ENCODE measurements at places on chromosomes 1 and 21.
A peak's percentile ranks its signal among the peaks of the same experiment; 100 is the strongest.

DNA sequence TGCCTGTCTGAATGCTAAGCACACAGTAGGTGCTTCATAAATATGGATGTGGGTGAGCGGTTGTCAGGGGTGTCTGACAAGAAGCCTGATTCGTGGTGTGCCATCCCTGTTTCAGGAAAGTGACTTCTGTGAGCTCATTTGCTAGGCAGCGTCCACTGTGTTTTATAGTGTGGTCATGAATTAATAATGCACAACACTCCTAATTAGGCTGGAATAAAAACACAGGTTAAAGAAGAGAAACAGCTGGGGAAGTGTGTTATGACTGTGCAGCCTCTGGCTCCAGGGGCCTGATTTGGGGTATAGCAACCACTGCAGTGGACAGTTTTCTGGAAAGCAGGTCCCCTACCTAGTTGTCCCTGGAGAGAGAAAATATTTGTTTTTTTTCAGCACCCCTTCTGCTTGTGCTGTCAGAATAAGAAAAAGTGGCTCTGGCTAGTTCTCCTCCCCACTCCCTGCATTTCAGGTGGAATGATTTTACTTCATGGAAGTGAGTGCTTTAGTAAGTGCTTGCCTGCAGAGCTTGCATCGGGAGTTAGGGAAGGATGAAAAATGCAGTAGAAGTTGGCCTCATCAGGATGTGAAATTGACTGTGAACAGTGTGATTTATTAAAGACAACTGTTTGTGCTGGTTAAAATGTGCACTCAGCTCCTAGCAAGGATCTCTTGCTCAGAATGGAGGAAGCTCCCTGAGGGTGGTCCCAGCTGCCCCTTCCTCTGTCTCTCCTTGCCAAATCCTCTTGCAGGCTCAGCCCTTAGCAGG lies 333.8 kb downstream of the HHAT start:
- no peak for DNase-seq

GRCh38 chr1:3955196-3955772 lies 55.2 kb upstream of the C1orf174 start:
- DNase-seq: no peak

GRCh38 chr1:13813398-13814012 lies 113.5 kb downstream of the PRDM2 start:
- DNase-seq: no peak

- DNase-seq: no peak
These were observed 1.5 kb upstream of the GABPB2 start for GRCh38 chr1:151069103-151069486.

- no peak for DNase-seq
These were observed 48.5 kb upstream of the S1PR1 start for GRCh38 chr1:101188331-101188730.

DNA sequence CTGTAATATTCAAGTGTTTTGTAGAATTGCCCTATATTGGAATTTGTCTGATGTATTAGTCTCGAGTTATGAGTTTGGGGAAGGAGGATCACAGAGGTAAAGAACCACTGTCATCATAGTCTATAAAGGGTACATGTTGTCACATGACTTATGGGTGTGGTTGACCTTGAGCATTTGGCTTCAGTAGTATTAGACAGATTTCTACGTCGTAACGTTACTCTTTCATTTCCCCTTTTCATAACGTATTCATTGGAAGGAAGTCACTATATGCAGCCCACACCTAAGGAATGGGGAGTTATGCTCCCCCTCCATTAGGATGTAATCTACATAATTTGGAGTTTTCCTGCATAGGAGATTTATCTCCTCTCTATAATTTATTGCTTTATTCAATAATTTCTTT lies 110.1 kb upstream of the VAV3 start:
- no peak for DNase-seq

GRCh38 chr1:31182352-31182751 lies 57.3 kb downstream of the NKAIN1 start:
- peak; percentile 79 for DNase-seq

DNA sequence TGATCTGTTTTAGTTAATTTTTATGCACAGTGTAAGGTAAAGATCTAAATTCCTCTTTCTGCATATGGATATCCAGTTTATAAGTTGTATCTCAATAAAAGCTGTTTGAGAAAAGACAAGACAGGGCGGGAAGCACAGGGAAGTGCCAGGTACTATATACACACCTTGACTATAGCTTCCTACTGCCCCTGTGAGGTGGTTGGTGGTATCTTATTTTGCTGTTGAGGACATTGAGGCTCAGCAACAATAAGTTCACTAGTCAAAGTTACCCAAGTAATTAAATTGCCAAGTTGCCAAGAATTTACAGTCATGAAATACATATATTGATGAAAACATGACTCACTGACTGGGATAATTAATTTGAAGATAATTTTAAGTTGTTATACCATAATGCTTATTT lies 109.1 kb downstream of the CD247 start:
- DNase-seq: peak; percentile 6

DNA sequence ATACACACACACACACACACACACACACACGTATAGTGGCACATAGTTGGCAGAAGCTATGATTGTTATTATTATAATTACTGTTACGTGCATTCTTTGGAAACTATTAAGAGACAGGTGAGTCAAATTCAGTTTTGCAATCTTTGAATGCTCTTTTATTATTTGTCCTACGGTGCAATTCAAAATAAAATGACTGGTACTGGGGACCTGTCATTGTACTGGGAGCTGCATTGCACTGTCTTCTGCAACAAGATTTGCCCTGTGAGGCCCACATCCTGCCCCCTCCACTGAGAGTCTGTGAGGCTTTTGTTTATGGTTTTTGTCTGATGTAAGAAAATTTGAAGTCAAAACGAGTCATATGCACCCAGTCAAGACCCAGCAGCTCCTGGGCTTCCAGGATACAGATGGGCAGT lies 1.9 kb downstream of the LY9 start:
- DNase-seq: no peak

DNA sequence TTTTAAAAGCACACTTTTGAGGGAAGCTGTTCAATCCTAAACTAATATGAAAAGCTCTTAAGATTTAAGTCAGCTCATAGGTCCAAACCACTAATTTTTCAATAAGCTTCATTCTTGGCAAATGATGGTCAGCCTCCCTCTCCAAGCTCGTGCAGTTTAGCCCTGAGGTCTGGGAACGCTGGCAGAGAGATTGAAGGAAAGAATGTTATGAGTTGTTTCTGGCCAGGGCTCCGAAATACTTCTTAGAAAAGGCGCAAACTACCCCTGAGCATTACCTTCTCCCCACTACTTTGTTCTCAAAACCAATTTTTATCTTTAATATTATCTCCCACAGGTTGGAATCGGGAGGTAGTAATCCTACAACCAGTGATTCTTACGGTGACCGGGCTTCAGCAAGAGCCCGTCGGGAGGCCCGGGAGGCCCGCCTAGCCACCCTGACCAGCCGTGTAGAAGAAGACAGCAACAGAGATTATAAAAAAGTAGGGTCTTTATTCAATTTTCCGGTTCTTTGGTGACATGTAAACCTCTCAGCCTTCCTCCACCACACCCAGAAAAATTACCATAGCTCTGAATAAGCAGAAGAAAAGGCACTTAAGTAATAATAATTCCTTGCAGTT lies 147.7 kb downstream of the SYT2 start:
- DNase-seq: no peak

- DNase-seq: no peak
These were observed 22.6 kb downstream of the HMGB4 start for GRCh38 chr1:33886496-33886895.

DNA sequence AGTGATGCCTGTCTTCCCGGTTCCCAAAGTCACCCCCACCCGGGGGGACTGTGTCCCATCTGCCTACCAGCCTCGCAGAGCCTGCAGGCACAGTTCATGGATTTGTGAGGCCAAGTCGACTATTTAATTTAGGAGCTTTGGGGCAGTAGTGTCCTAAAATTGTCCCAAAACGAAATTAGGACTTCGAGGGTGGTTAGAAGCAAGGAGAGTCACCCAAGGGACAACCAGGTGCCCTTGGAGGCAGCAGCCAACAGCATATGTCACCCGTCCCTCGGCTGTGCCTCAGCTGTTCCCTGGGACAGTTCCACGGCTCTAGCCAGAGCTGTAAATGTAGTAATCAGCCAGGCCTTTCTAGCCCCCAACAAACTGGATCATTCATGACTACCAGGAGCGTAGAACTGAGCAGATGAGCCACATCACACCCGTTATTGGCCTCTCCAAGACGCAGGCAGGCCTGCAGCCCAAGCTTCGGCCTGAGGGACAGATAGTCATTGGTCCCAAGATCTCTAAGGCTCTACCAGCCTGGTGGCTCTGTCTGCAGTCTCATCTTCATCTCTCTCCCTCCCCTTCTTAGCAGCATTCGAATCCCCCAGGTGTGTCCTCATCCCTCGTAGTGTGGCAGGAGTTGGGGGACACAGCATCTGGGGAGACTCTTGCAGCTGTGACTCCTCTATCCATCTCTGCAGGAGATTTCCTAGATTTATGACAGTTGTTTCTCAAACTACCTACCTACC lies 2.9 kb downstream of the PAX7 start:
- DNase-seq: no peak

DNA sequence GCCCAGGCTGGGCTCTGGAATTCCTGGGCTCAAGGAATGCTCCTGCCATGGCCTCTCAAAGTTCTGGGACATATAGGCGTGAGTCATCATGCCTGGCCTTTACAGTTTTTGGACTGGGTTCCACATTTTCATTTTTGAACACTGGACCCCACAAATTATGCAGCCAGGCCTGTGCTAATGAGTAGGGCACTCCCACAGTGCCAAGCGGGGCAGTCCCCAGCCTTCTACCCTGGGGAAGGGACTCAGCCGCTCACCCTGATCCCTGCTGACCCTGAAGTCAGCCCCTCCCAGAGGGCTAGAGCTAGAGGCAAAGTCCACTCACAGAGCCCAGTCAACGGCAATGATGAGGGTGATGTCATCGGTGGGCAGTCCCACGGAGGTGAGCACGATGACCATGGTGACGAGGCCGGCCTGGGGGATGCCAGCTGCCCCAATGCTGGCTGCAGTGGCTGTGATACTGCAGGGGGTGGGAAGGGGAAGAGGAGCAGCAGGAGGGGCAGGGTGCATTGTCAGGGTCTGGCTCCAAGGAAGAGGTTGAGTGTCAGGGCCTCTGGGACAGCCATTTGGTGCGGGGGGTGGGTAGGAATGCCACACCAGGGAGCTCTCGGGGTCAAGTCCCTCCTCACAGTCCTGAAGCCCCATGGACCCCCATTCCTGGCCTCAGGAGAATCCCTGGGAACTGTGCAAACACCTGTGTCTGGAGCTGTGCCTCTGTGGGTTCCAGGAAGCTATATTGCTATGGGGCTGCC lies 27.6 kb downstream of the PODN start:
- DNase-seq: no peak

DNA sequence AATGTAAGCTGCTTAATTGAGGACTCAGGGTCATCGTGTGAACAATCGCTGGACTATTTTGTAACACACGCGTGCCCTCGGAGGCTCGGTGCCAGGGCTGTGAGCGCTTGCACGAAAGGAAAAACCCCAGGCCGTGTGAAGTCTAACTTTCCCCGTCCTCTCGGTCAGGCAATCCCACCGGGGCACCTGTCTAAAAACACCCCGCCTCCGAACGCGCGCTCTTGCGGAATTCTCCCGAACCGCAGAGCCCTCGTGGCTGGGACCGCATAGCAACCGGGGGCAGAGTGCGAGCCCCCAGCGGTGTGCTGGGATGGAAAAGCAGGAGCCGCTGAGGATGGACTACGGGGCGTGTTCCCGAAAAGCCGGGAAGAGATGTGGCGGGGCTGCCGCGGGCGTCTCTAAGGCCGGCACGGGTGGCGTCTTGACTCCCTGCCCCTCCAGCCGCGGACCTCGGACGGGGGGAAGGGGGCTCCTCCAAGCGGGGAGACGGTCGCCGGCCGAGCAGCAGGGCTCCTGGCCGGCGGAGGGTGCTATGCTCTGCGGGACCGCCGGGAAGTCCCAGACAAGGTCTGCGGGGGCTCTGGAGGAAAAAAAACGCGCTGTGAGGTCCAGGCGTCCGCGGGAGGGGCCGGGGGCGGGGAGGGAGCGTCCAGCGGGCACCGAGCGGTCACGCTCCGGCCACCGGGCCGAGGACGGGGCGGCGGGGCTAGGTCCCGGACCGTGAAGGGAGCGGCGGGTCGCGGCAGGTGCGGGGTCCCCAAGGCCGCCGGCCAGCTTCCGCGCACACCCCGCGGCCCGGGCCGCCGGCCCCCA lies 936 bp downstream of the ZBTB21 start:
- peak; percentile 41 for DNase-seq

GRCh38 chr1:13753636-13754402 lies 53.8 kb downstream of the PRDM2 start:
- DNase-seq: no peak

GRCh38 chr1:240027059-240027462 lies 64.6 kb upstream of the FMN2 start:
- DNase-seq: peak; percentile 56

DNA sequence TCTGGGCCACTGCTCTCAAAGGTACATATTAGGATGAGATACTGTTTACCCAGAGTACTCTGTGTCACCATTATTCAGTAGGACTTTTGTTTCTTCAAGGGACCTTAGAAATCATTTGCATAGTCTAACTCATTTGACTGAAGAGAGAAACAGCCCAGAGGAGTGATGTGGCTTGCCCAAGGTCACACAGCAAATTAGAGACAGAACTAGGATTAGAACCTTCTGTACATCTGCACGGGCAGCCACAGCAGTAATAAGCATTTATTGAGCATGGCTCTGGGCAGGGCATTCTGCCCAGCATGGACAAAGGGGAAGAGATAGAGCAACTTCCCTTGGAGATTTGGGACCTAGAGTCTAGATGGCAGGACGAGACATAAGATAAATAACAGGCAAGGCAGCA lies 5.7 kb upstream of the NHLH1 start:
- DNase-seq: no peak

- DNase-seq: no peak
These were observed 42.3 kb downstream of the CC2D1B start for GRCh38 chr1:52323731-52324130.

- DNase-seq: no peak
These were observed 15.9 kb downstream of the ATF6 start for GRCh38 chr1:161781995-161782394.

GRCh38 chr21:35529171-35529863 lies 480.2 kb upstream of the RUNX1 start:
- no peak for DNase-seq

DNA sequence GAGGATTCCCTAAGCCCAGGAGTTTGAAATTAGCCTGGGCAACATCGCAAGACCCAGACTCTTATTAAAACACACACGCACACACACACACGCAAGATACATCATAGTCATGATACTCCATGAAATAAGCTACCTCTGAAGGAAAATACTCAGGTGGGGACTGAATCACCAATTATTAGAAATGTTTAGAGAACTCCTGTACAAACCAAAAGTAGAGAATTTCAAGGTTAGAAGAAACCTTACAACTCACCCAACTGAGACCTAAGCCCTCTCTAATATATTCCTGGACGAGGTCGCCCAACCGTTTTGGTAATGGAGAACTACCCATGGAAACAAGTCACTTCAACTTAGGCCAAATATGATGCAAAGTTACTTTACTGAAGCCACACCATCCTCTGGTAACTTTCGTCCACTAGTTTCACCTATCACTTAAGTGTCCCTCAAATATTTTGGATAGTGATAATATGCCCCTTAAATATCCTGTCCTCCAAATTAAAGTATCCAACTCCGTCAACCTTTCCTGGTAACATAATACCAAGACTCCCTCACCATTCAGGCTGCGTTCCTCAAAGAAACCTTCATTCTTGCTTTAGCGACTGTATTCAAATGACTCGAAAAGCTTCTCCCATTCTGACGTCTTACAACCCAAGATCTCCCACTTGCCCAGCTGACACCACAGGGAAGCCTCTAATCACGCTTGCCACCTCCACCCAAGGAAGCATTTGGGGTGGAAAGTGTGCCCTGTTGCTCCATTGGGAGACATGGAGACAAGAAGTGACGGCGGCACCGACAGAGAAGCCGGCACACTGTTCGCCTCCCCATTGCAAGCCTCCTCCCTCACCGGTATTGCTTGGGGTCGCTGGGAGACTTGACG lies 856 bp downstream of the NRDC start:
- DNase-seq: peak; percentile 40

- DNase-seq: peak; percentile 53
These were observed 730 bp downstream of the CDC42 start for GRCh38 chr1:22053017-22053860.
